ENCODE measurements at places on chromosomes 1 and 21.

DNA sequence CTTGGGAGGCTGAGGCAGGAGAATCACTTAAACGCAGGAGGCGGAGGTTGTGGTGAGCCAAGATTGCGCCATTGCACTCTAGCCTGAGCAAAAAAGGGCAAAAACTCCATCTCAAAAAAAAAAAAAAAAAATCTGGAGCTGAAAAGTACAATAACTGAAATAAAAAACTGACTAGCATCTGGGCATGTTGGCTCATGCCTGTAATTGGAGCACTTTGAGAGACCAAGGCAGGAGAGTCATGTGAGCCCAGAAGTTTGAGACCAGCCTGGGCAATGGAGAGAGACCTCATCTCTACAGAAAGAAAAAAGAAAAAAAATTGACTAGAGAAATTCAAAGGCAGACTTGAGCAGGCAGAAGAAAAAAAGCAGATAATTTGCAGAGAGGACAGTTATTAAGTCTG lies 18.1 kb downstream of the CLDN19 start:
- DNase-seq = no peak

- no peak for DNase-seq
Observed at GRCh38 chr1:163170331-163170730, 32.4 kb downstream of the RGS5 start.

- DNase-seq = no peak
Observed at GRCh38 chr1:236161230-236161629, 18.9 kb downstream of the GPR137B start.

- no peak for DNase-seq
Observed at GRCh38 chr1:228359613-228360532, 46.8 kb downstream of the TRIM11 start.

DNA sequence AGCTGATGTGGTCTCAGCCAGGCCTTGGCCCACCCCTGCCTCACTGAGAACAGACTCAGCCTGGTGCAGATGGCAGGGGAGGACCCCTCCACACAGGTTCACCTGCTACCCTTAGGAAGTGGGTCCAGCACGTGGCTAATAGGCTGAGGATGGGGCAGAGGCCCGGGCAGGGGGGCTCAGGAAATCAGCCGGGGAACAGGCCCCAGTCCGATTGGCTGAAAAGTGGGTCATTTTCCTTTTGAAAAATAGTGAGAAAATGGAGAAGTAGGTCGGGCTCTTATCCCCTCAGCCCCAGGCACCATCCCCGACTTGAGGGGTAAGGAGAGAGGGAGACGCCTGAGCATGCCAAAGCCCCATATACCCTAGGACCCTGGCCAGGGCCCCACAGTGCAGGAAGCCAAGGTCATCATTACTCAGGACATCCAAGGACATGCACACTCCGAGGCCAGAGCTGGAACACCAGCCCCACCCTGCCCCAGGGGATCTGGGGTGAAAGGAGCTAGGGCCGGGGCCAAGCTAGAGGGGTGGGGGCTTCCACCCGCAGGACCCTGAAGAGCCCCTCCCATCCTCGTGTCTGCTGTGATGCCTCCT lies 11.0 kb downstream of the DLGAP3 start:
- no peak for DNase-seq

GRCh38 chr1:85282424-85282823 lies 6.0 kb upstream of the BCL10 start:
- peak; percentile 38 for DNase-seq

DNA sequence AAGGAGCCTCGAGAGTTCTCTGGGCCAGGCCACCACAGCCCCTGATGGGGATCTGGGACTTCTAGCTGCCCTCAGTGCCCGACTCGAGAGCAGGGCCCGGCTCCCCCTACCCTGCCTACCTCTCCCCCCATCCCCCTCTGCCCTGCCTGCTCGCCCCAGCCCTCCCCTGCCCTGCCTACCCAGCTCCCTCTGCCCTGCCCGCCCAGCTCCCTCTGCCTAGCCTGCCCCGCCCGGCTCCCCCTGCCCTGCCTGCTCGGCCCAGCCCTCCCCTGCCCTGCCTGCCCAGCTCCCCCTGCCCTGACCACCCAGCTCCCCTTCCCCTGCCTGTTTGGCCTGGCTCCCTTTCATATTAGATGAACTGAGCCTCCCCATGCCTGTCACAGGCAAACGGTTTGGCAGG lies 117.4 kb upstream of the TMEM51 start:
- no peak for DNase-seq

GRCh38 chr1:61121631-61122030 lies 39.3 kb downstream of the NFIA start:
- DNase-seq = no peak

GRCh38 chr1:207603777-207604176 lies 41.2 kb upstream of the CR1L start:
- DNase-seq = no peak

GRCh38 chr1:62484824-62485468 lies 48.1 kb downstream of the USP1 start:
- DNase-seq = no peak

DNA sequence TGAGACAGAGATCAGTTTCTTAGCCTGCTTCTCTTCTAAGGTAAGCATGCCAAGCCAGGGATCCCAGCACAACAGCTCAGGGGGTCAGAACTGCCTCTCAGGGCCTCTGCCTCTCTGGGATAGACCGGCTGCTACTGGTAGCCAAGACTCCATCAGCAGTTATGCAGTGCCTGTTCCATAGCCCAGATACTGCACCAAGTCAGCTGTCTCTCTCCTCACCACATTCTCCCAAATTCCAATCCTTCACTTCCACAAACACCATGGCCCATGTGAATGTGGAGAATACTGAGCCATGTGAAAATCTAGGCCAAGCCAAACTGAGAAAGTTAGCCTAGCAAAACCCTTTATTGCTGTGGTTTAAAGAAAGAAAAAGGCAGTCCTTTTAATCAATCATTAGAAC lies 37.5 kb downstream of the CDC42BPA start:
- DNase-seq = no peak

DNA sequence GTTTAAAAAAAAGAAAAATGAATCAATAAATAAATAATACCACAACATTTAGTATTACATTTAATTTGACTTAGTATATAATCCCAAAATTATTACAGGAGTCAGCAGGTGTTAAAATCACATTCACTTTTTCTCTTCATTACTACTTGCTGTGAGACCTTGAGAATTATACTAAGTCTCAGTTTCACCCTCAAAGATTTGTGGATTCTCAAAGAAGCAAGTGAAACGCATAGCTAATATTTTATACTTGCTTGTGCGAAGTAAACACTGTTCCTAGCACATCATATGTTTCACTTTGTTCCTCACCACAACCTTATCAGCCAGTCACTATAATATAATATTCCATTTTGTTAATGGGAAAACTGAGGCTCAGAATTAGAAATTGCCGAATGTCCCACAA lies 4.0 kb downstream of the CLCA1 start:
- DNase-seq = no peak

DNA sequence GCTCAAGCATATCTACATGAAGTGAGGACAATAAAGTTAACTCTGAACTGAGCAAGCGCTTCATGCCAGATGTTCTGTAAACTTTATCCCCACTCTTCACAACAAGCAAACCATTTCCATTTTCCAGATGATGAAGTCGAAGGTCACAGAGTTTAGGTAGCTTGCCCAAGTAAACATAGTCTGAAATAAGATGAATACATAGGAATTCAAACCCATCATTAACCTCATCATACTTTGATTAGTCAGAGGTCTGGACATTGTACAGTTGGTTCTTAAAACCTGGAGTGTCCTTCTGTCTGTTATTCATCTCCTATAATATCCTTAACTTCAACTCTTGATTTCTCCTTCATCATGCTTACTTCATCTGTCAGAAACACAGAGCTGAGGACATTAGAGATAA lies 180.3 kb upstream of the C8B start:
- DNase-seq = no peak

DNA sequence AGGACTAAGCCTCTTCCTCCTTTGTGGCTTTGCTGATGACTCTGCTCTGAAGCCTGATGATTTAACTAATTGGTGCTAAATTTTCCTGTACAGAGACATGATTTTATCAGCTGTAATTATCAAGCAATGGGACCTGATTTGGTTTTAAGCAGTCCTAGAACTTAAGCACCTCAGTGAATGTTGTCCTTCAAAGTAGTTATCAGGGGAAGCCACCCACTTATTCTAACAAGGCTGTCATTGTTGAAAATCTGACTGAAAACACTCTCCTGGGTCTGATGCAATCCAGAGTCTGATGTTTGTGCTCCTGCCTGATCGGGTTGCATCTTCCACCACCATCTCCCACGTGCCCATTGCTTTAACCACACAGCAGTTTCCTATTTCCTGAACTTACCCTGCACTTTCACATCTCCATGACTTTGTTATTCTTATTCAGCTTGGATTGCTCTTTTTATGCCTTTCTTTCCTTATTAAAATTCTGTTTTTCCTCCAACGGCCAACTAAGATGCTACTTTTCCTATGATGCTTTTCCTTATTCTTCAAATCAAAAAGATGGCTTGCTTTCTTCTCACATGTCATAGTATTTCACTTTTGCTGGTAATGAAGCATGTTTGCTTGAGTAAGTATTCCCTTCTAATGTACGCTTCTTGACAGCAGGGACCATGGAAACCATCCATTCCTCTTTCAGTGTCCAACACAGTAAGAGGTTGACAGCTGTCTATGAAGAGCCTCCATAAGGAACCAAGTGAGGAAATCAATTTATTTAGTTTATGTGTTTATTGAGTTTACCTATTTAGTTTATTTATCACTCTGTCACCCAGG lies 55.0 kb downstream of the S1PR1 start:
- DNase-seq = no peak

- no peak for DNase-seq
Observed at GRCh38 chr21:17784180-17784598, 35.0 kb downstream of the C21orf91 start.

GRCh38 chr21:43640400-43640799 lies 18.9 kb downstream of the HSF2BP start:
- DNase-seq = no peak

DNA sequence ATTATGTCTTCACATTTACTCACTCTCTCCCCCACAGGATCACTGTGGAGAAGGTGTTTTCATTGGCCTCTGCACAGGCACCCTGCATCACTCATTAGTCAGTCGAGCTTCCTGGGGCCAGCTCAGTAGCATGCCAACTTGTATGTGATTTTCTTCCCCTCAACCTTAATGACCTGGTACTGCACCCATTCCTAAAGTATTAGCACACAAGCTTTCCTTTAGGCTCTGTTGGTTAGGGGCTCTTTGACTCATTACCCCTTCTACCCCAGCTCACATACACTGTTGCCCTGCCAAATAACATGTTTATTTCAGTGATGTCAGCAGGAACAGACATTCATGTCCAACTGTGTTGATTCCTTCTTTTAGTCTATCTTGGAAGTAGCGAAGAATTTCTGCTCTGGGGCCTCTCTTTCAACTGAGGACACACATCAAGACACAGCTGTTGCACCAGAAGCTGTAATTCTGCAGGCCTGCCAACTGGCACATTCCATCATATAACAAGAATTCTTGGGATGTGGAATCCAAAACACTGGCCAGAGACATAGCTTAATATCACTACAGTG lies 603.5 kb upstream of the ADAMTS5 start:
- no peak for DNase-seq

DNA sequence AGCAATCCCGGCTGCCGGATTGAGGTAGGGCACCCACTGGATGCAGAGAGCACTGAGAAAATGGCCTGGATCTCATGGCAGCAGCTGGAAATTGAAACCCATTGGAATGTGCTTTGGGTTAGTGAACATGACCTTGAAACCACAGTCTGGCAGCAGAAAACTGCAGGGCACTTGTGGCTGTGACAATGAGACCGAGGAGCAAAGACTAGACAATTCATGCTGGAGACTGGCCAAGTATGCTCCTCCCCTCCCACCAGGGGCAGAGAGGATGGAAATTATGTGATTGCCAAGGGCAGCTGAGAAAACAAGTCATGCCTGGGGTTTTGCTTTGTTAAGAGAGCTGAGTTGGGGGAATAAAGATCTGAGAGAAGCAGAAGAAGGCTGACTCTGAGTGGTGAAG lies 60.7 kb downstream of the ZNF697 start:
- no peak for DNase-seq

DNA sequence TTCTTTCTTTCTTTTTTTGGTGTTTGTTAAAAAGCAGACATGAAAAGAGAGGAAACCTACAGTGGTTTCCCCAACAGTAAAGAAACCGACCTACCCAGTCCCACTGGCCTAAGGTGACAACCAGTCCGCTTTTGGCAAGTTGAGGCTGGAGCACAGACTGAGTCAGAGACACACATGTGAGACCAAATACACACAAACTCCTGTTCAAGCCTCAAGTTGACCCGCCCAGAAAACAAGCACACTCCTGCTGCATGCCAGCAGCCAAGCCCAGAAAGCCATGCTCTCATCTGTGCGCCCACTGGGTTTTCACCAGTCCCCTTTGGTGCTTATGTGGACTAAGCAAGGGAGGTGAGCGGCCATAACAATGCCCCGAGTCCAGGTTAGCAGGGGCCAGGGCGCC lies 64.6 kb upstream of the GPR153 start:
- DNase-seq = no peak

GRCh38 chr1:31043631-31044030 lies 21.9 kb downstream of the PUM1 start:
- no peak for DNase-seq

GRCh38 chr1:62841587-62842169 lies 57.7 kb downstream of the ATG4C start:
- DNase-seq = no peak

- DNase-seq = no peak
Observed at GRCh38 chr1:219422811-219423598, 189.9 kb downstream of the ZC3H11B start.

DNA sequence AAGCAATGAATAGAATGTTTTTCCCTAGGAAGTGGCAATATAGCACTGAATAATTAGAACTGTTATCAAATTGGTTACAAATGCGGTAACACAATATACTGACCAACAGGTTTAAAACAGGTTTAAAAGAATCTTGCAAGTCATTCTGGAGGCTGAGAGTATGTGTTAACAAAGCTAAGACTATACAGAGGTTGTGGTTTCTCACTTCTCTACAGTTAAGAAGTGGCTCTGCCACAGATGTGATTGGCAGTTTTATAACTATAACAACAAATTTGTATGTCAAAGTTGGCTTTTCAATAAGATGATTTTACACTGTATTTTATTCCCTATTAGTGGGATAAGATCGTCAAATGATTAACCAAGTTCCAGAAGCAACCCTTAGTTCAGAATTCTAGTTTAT lies 7.1 kb downstream of the ANGEL2 start:
- DNase-seq = no peak

GRCh38 chr1:229107304-229107815 lies 163.6 kb upstream of the RAB4A start:
- no peak for DNase-seq

DNA sequence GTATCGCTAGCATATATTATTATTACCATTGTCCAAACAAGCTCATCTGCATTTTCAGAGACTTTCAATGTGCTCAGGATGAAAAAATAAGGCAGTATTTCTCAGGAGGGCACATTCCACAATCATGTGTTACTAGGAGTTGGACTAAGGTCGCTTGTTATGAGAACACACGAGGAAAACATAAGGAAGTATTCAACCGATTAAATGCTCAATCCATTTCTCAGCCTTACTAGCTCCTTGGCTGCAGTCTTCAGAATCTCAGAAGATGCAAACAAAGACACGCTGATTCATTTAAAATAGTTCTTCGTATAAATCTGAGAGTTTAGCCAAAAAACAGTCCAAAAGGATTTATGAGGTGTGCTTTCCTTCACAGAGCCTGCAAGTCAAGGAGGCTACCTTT lies 82.0 kb upstream of the JAK1 start:
- DNase-seq = no peak

GRCh38 chr1:167706931-167707877 lies 14.6 kb upstream of the MPZL1 start:
- no peak for DNase-seq

- DNase-seq = no peak
Observed at GRCh38 chr21:42733037-42733627, 79.7 kb downstream of the PDE9A start.

- DNase-seq = no peak
Observed at GRCh38 chr1:227541796-227542152, 21.6 kb upstream of the ZNF678 start.
